ENCODE measurements at places on chromosomes 4 and X.

DNA sequence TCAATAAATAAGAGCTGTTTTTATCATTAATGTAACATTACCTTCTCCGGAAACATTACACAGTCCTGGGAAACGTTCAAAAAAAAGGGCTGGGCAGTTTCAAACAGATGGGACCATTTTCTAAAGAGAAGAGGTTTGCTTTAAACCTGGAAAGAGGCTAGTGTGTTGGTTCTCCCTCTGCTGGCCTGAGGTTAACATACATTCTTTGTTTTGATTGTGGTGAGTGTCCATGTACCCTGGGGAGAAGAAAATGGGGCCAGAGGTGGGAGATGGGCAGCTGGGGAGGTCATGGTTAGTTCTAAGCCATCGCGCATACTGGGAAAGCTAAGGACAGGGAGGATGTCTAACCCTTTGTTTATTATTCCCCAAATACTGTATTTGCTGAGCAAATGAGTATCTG, 194.7 kb downstream of the CPEB2 start:
- no peak for DNase-seq

DNA sequence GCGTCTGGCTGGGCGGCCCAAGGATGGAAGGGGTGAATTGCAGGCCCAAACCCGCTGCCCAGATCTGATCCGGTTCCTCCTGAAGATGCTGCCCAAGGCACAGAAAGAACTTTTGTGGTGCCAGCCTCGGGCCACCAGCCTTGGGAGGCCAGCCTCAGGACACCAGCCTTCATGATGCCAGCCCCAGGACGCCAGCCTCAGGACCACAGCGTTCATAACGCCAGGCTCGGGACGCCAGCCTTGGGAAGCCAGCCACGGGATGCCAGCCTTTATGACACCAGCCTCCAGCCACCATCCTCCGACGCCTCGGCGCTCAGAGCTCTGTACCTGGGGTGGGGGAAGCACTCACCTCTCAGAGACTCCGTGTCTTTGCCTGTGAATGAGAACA, 107.8 kb downstream of the ADRA2C start:
- DNase-seq, result no peak

DNA sequence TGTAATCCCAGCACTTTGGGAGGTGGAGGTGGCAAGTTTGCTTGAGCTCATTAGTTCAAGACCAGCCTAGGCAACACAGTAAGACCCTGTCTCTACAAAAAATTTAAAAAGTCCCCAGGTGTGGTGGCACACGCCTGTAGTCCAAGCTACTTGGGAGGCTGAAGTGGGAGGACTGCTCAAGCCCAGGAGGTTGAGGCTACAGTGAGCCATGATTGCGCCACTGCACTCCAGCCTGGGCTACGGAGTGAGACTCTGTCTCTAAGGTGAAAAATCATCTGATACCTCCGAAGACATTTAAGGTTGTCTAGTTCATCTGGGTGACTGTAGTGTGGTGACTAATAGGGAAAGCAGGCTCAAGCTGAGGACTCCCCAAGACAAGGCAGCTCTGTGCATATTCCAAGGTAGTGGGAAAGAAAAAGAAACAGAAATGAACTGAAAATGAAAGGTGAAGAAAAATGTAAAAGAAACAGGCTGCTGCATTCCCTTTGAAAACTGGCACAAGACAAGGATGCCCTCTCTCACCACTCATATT, 23.3 kb downstream of the FRYL start:
- no peak for DNase-seq

GRCh38 chr4:105845559-105845958, 49.7 kb upstream of the NPNT start:
- no peak for DNase-seq

GRCh38 chrX:16005917-16006316, 117.4 kb upstream of the GRPR start:
- DNase-seq, result no peak

GRCh38 chrX:123899701-123900100, 39.8 kb downstream of the XIAP start:
- no peak for DNase-seq

DNA sequence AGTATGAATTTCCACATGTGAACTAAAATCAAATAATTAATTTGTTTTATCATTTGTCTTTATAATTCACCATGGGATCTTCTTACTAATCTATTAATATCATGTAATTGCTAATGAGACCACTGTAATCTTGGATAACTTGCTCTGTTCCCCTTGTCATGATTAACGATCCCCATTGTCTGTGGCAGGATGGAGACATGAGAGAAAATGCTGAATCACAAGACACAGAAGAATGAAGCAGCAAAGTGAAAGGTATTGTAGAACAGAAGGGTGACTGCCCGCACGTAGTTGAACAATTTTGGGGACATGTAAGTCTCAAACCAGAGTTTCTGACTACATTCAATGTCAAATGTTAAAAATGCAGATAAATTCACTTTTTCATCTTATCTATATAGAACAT, 135.2 kb downstream of the EPHA5 start:
- no peak for DNase-seq
